Bronchial epithelial cell (primary cell): ENCODE measurements at places on chromosomes 4 and X. TPM values are rescaled to one million over a fixed set of nuclear protein-coding genes. Genes with fewer than 3 reads are reported as not detected.

The NXF2B gene
- not detected in 2 replicates for total RNA-seq

The MAB21L2 gene
- total RNA-seq: not detected in 2 replicates

The BEND2 gene
- total RNA-seq: not detected in 2 replicates

The PCDH18 gene
- total RNA-seq: under 0.01 and 1.6 TPM in 2 replicates

The TMLHE gene
- total RNA-seq: 7.6 and 12.3 TPM in 2 replicates

The TRIM2 gene
- total RNA-seq: 7.1 and 23.4 TPM in 2 replicates

The SLC9B1 gene
- total RNA-seq: 0.79 and 1.0 TPM in 2 replicates

The PGK1 gene
- total RNA-seq: 306 and 339 TPM in 2 replicates

The SPANXN3 gene
- total RNA-seq: not detected in 2 replicates

The SPACA5 gene
- total RNA-seq: not detected in 2 replicates

The PABPC1L2A gene
- not detected in 2 replicates for total RNA-seq

The IL2 gene
- total RNA-seq: not detected in 2 replicates

The NAP1L2 gene
- 0.26 and 0.38 TPM in 2 replicates for total RNA-seq

The STAP1 gene
- total RNA-seq: under 0.01 TPM in 1 of 2 replicates, not detected in the other

GRCh38 chrX:131792789-131793462 lies 230.2 kb upstream of the STK26 start:
- no peak for DNase-seq

DNA sequence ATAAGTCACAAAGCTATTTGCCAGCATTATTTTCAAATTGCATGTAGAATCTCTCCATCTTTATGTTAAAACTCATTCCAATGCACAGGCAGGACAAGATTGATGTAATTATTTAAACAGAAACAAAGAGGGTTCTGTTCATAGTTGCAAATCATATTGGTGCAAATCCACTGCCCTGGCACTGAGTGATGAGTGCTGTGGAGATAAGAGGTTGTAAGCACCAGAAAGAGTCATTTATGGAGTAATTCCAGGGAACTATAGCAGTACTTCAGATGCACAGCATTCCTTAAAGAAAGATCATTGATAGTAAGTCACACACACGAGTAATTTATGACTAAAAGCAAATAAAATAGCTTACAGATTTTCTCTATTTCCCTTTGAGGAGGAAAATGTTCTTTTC lies 337.7 kb upstream of the CTSO start:
- DNase-seq: peak; percentile 73

- DNase-seq: no peak
Measured at GRCh38 chr4:100061835-100062234, 111.8 kb upstream of the H2AZ1 start.

- DNase-seq: no peak
Measured at GRCh38 chrX:65707151-65707550, 39.7 kb downstream of the MSN start.

DNA sequence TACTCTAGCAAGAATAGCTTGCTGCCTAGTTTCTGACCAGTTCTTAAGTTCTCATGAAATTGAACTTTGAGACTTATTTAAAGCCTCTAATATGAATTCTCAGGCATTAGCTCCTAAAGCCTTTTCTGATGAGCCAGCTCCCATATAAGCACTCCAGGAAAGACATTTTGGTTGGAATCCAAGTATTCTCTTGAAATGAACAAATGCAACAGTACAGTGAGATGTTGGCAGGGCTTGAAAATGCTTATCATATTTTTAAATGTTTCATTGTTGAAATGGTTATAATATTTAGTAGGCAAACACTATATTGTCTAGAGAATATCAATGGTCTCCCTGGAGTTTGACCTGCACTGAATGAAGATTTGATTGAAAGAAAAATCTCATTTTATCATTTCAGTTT lies 240.3 kb downstream of the ANK2 start:
- DNase-seq: no peak

GRCh38 chr4:139817657-139818452 lies 152.2 kb downstream of the MGST2 start:
- DNase-seq: peak; percentile 64

DNA sequence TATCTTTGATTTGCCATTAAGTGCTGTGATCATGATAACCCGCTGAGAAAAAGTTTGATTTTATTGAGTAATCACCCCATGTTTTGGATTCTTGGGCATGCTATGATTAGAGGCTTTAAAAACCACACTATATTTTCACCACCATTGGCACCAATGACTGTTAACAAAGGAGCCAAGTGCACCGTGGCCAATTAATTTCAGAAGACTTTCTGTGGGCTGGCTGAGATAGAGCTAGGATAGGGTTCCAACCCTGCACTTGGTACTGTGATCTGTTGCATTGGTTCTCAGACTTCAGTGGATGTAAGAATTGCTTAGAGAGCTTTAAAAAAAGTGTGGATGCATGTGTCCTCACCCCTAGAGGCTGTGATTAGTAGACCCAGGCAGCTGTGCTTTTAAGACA lies 32.4 kb downstream of the OCRL start:
- no peak for DNase-seq

DNA sequence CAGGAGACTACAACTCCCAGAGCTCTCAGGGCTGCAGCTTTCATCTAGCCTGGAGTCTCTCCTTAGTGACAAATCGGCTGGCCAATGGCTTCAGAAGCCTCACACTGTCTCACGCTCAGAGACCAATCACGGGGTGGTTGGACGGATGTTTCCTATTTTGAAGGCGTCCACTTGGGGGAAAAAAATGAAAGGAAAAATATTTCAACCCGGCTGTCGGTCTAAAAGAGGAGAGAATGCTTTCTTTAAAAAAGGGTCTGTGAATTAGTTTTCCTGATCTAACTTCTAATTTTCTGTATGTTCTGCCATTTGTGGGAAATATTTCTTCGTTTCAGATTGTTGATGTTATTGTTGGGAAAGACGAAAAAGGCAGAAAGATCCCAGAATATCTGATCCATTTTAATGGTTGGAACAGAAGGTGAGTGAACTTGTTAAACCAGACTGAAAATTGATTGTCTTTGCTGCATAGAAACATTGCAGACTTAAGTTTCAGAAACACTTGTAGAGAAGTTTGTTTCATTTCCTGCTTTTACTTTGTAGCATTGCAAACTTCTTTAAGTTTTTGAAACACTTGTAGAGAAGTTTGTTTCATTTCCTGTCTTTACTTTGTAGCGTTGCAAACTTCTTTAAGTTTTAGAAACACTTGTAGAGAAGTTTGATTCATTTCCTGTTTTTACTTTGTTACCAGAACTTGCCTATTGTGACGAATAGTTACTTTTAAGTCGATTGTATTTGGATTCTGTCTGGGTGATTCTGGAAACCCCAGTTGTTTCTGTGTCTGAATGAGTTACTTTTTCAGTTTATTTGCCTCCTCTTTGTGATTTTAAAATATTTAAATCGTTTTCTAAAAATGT lies 1.6 kb downstream of the MSL3 start:
- DNase-seq: peak; percentile 88

GRCh38 chr4:155805016-155805415 lies 46.2 kb downstream of the GUCY1B1 start:
- DNase-seq: peak; percentile 30

DNA sequence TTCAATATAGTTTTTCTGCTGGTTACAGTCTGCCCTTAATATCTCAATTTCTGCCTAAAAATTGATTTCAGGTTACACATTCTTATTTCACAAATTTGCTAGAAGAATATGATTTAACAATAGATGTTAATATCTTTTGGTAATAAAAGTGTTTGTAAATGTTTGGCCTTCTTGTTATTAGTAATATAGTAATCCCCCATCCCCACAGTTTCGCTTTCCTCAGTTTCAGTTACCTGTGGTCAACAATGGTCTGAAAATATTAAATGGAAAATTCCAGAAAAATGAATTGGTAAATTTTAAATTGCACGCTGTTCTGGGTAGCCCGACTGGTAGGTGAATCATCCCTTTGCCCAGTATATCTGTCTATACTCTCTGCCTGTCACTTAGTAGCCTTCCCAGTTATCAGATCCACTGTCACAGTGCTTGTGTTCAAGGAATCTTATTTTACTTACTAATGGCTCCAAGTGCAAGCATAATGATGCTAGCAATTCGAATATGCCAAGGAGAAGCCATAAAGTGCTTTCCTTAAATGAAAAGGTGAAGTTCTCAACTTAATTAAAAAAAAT lies 3.5 kb upstream of the BMP2K start:
- DNase-seq: no peak

DNA sequence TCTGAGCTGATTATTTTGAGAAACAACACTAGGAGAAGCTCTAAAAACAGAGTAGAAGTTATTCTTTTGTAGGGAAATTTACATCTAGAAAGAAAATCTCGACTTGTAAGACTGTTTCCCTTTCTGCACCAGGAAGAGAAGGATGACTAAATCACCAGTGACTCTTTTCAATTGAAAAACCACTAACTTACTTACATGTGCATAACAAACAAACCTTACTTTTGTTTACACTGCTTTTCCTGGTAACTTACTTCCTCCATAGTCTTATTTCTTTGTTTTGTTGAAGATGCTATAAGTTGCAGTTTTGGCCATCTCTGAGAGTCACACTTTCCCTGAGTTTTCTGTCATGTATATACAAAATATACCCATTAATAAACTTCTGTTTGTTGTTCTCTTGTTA lies 293.6 kb upstream of the FAT4 start:
- peak; percentile 50 for DNase-seq

- peak; percentile 80 for DNase-seq
Measured at GRCh38 chr4:24625091-24625490, 40.7 kb upstream of the DHX15 start.

DNA sequence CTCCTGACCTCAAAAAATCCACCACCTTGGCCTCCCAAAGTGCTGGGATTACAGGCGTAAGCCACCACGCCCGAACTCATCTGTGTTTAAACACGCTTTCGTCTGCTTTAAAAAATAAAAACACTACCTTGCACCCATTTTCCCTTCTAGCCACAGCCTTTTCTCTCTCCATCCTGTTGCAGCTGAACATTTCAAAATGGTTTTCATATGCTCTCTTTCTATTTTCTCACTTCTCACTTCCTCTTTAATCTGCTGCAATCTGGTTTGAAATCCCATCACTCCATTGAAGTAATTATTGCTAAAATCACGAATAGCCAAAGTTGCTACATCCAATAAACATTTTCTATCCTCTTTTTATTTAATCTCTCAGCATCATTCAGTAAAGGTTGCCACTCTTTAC lies 70.0 kb downstream of the DCHS2 start:
- DNase-seq: no peak

DNA sequence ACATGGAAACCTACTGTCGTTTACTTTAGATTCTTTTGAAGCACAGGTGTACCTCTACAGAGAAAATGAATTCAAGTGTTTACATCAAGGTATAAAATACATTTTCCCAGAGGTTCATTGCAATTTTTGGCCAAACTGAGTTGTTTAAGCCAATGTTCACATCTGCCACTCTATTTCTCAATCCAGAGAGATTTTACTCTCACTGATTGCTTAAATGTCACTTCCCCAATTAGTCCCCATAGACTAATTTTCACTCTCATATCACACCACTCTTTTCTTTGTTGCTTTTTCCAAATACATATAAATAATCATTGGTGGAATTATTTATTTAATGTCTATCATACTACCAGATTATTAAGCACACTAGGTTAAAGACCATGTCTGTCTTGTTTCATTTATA lies 271.8 kb downstream of the PPP3CA start:
- DNase-seq: no peak

DNA sequence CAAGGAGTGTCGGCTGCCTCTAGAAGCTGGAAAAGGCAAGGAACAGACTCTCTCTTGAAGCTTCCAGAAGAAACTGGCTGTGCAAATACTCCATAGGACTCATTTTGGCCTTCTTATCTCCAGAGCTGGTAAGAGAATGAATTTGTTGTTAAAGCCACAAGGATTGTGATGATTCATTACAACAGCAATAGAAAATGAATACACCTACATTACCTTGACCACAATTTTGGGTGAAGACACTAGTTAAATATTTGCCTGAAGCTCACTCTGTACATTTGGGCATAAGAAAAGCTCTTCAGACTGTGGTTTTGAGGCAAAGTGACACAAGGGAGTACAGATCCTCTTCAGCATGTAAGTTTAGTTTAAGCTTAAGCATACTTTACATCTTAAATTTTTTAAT lies 134.5 kb upstream of the TLL1 start:
- DNase-seq: peak; percentile 86

- DNase-seq: no peak
Measured at GRCh38 chr4:3037957-3038461, 36.3 kb downstream of the HTT-AS start.

DNA sequence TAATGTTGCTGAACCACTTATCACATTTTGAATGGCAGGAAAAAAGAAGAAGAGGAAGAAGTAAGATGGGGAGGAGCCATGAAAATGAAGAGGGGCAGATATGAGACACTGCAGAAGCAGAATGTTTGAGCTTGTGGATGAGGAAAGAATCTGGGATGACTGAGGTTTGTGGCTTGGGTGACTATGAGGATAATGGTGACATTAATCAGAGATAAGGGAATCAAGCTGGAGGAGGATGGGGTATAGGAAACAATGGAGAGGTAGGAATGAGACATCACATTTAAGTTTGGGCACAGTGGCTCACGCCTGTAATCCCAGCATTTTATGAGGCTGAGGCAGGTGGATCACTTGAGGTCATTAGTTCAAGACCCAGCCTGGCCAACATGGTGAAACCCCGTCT lies 19.1 kb upstream of the PHF8 start:
- no peak for DNase-seq

DNA sequence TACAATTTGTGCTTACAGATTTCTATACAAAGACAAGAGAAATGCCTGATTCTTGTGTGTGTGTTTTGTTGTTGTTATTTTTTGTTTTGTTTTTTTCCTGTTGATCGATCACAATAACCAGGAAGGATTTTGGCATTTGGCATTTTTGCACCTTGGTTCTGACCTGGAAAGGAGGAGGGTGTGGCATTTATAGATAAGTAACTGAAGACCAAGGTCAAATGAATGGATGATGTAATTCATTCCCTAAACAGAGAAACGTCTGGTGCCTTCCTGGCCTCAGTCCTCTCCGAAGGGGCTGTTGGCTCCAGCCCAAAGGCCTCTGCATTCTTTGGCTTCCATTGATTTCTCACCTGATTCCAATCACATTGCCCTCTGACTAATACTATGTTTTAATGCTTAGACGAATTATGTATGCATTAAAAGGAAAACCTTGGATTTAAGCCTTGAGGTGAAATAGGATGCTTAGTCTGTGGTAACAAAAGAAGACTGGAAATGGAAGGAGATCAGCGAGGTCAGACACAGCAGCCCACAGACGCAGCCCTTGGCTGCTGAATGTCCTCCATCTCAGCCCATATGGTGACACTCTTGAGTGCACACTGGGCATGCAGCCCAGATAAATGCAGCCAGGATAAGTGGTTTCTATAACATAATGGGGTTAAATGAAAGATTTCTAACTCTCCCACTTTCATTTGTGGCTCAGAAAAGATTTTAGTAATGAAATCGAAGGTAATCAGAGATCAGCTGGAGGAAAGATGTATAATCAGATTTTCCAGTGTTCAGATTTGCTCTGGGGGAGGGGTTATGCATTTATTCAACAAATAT lies 60.5 kb upstream of the TRIM2 start:
- DNase-seq: no peak

GRCh38 chrX:100512471-100512870 lies 72.3 kb upstream of the TNMD start:
- DNase-seq: peak; percentile 18
